ENCODE measurements at places on chromosomes 1 and 21.

GRCh38 chr1:157963713-157964112, 29.7 kb upstream of the KIRREL1 start:
- DNase-seq: peak; percentile 4

DNA sequence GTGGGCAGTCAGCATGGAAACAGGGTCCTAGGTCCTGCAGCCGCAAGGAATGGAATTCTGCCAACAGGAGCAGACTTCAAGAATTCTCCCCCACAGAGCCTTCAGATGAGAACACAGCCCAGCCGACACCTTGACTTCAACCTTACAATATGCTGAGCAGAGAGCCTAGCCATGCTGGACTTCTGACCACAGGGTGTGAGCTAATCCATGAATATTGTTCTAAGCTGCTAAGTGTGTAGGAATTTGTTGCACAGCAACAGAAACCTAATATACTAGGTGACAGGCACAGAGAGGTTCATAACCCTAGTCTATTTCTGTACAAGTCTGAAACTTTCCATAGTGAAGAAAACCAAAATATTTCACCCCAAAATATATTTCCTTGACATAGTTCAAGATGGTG, 32.9 kb upstream of the IFNGR2 start:
- DNase-seq: no peak

GRCh38 chr1:89952605-89953130, 42.2 kb upstream of the ZNF326 start:
- DNase-seq: no peak

DNA sequence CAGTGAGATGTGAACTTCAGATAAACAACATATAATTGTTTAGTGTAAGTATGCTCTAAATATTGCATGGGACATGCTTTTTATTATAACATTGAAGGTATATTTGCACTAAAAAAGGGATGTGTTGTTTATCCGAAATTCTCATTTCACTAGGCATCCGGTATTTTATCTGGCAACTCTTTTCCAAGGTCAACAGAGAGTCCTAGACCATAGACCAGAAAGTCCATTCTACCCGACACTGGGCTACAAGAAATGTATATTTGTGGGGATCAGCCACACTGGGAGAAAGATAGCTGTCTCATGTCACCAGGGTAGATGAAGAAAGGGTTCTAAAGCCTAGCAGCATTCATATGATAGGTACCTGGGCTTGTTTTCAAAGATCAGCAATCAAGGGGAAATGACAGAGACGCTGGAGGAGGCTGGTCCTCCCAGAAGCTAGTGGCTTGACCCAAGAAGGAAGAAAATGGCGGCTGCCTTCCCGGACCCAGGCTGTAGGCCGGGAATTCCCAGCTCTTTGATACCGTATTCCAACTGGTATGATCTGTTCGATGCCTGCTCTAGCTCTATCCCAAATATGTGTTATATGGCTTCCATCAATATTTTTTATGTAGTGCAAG, 161.1 kb upstream of the IRF2BP2 start:
- no peak for DNase-seq

DNA sequence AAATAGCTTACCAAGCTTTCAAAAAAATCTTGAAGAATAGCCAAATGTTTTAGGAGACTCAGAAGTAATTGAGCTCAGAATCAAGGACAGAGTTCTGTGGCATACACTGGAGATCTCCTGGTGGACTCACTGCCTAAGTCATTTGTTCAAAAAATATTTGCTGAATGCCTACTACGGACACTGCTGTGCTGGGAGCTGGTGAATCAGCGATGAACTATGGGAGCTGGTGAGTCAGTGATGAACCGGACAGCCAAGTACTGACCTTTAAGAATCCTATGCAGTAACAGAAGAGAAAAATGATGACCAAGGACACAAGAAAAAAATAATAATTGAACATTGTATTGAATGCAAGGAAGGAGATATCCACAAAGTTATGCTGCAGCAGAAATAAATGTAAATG, 717.9 kb upstream of the CXADR start:
- DNase-seq: no peak

- no peak for DNase-seq
Measured at GRCh38 chr1:51973587-51974474, 16.7 kb downstream of the RAB3B start.

GRCh38 chr1:205294934-205295333, 26.6 kb downstream of the NUAK2 start:
- no peak for DNase-seq

DNA sequence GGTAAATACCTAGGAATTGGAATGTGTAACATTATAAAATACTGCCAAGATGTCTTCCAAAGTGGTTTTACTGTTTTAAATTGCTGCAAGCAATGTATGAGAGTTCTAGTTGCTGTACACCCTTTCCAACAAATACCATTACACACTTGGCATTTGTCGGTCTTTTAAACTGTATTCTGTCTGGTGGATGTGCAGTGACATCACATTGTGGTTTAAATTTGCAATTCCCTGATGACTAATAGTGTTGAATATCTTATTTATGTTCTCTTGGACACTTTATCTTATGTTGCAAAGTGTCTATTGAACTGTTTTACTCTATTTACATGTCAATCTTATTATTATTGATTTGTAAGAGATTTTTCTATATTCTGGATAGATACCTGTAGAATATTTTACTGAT, 561.2 kb upstream of the B3GALT2 start:
- no peak for DNase-seq

GRCh38 chr1:95216292-95216990, 17.6 kb upstream of the RWDD3 start:
- no peak for DNase-seq
